Cerebellar nuclear complex (tissue), 1 donor: ENCODE measurements at places on chromosomes 16 and 17.

- DNase-seq = no peak
Observed at GRCh38 chr16:79150632-79151310, 449.8 kb downstream of the MAF start.

DNA sequence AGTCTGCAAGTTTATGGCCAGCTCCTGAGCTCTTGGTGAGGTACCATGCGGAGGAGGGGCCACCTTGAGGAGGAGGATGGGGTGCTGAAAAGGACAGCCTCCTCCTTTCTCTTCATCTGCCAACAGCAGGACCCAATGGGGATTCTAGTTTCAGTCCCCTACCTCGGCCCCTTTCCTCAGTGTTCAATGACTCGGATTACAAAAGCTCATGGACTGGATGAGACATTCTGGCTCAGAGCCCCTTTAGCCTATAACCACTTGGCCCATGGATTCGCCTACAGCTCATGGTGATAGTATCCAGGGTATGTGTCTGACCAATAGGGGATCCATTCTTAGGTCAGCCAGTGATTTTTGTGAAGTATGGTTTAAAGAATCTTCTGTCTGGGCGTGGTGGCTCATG lies 8.5 kb upstream of the PIK3R6 start:
- DNase-seq = no peak

DNA sequence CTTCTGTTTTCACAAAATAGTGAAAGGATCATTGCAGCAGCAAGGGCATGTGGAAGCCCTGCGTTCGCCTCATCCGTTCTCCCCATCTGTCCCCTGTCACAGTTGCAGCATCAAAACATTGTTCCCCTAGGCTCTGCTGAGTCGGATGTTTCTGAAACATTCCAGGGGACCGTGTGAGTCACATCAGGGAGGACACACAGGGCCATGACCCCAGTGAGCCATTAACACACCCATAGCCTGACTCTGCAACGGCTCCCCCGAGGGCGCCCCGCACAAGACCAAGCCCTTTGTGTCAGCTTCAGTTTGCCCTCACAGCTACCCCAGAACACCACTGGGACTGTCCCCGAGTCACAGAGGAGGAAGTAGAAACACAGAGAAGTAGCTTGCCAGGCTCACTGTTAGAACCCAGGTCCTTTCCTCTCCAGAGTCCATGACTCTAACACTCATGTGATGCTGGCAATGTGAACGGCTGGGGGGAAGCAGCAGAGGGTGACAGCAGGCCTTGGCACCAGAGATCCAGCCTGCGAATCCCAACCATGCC lies 63.3 kb upstream of the HSBP1 start:
- no peak for DNase-seq

- no peak for DNase-seq
Observed at GRCh38 chr17:29620779-29621500, 1.8 kb downstream of the CORO6 start.

GRCh38 chr17:70184207-70184606 lies 14.9 kb downstream of the KCNJ2 start:
- DNase-seq = no peak

DNA sequence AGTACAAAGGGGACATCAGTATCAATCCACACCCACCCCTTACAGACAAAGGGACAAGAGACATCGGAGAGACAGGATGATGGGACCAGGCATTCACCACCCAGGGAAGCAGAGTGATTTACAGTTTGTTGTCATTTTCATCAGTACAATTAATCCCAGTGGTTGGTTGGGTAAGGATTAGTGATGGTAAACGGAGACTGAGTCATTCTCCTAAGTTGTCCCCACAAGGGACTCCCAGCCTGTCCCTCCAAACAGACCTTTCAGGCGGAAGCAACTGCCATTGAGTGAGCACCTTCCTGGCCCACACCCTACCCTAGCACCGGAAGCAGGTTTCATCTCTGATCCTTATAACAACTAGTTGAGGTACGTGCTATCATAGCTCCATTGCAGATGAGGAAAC lies 11.2 kb downstream of the PPL start:
- DNase-seq = no peak

GRCh38 chr16:55152875-55153390 lies 171.1 kb upstream of the IRX6 start:
- DNase-seq = no peak

DNA sequence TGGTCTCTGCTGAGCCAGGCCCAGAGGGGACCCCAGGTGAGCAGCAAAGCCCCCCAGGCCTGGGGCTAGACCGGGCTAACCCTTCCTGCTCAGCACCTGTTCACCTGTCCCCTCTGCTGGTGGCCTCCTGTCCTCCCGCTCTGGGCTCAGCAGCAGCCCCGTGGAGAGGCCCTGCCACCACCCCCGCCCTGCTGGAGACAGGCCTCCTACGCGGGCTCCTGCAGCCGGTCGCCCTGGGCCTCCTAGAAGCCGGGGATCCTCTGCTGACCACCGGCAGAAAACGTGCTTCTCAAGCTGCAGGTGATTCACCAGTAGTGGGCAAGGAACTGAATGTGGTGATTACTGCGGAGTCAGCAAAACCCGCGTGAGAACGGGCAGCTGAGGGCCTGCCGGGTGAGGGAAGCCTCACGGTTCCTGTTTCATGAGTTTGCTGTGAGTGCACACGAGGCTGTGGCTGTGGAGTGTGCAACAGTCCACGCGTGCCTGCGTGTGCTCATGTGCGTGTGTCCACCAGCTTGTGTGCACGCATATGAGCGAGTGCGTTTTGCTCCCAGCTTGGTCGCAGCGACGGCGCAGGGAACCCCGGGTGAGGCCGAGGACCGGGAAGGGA lies 792 bp downstream of the SECTM1 start:
- no peak for DNase-seq

- no peak for DNase-seq
Observed at GRCh38 chr17:56773124-56773523, 60.6 kb downstream of the C17orf67 start.

GRCh38 chr17:45127548-45128300 lies 4.6 kb downstream of the PLCD3 start:
- no peak for DNase-seq

DNA sequence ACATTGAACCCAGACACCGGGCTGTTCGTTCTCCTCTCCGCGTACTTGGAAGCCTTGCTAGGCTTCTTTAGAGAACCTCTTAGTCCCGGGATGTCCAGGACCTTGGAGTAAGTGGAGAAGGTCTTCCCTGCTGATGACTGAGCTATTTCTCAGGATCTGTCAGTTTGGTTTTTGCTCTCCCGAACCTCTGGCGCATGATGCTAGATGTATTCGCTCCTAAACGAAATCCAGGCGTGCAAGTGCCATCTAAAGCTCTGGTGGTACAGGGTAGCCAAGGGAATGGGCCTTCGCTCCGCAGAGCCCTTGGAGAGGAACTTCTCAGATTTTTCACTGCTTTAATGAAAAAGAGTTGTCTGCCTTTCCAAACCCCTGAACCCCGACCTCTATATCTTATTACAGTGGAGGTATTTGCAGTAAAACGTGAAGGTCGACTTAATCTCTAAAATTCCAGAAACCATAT lies 547 bp downstream of the VMP1 start:
- DNase-seq = no peak

GRCh38 chr16:2001035-2001434 lies 8.6 kb downstream of the ZNF598 start:
- DNase-seq = no peak

- DNase-seq = no peak
Observed at GRCh38 chr17:45282683-45283644, 21.1 kb upstream of the SPATA32 start.

GRCh38 chr16:51022955-51023354 lies 128.1 kb downstream of the SALL1 start:
- DNase-seq = no peak

- no peak for DNase-seq
Observed at GRCh38 chr17:41547921-41548843, 20.1 kb upstream of the KRT19 start.
